ENCODE measurements at places on chromosomes 16 and 17.

DNA sequence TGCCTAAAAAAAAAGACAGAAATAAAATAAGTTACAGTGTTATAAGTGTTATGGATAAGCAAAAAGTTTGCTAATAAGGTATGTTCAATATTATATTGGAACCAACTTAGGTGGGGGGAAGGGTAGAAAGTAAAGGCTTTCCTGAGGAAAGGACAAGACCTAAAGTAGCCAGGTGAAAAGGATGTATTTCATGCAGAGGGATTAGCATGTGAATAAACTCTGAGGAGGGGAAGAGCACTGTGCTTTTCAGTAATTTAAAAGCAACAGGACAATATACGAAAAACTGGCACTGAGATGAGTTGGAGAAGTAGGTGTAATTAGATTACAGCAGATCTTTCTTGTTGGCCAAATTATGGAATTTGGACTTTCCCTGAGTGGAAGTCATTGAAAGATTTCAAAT, 7.6 kb downstream of the TOP2A start:
- DNase-seq = no peak

GRCh38 chr16:14004031-14004728, 66.9 kb upstream of the MRTFB start:
- no peak for DNase-seq

DNA sequence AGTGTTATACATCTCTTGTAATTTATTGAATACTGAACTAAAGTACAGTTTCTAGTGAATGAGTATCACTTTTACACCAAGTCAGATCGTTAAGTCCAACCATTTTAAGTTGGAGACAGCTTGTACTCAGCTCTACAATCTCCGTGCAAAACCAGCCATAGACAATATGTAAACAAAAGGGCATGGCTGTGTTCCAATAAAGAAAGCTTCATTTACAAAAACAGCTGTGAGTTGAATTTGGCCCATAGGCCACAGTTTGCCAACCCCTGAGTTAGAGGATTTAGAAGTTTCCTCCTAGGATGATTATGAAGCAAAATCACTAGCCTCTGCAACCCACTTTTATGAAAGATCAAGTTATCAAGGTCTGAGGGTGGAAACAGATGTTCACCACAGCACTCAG, 105.7 kb upstream of the RCVRN start:
- no peak for DNase-seq

- no peak for DNase-seq
These were observed 9.5 kb upstream of the B4GALNT2 start for GRCh38 chr17:49123061-49123460.

- DNase-seq = no peak
These were observed 38.7 kb downstream of the ABCC6 start for GRCh38 chr16:16184594-16184993.

DNA sequence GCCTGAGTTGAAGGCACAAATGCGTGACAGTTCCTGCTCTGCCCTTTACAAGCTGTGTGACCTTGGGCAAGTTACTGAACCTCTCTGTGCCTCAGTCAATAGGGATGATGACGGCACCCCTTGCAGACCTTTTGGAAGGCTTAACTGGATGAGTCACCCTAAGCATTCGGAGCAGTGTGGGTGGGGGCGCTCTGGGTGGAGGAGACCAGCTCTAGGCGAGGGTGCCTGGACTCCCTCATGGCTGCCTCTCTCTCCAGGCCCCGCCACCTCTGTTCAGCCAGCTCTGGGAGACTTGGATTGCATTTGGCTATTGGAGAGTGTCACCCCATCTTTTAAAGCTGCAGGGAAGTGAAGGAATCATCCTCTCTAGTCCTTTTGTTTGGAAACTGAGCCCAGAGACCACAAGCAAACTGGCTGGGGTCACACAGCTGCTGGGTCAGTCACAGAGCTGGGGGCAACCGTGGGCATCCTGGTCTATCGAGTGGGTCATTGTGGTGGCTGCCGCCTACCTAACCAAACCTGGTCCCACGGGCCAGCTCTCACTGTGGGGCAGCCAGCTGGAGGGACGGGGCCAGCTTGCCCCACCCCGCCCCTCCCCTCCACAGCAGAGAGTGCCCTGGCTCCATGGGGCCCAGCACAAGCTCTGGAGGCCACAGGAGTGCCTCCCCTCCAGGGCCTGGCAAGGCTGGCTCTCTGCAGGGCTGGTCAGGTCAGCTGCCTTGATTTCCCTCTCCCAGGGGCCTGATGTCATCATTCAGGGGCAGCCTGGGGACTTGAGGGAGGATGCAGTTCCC, 20.2 kb upstream of the GSE1 start:
- no peak for DNase-seq

- peak; percentile 31 for DNase-seq
These were observed 292.0 kb upstream of the TNRC6C start for GRCh38 chr17:77666462-77666861.

GRCh38 chr16:3460121-3460520, 16.6 kb downstream of the NAA60 start:
- DNase-seq = no peak

DNA sequence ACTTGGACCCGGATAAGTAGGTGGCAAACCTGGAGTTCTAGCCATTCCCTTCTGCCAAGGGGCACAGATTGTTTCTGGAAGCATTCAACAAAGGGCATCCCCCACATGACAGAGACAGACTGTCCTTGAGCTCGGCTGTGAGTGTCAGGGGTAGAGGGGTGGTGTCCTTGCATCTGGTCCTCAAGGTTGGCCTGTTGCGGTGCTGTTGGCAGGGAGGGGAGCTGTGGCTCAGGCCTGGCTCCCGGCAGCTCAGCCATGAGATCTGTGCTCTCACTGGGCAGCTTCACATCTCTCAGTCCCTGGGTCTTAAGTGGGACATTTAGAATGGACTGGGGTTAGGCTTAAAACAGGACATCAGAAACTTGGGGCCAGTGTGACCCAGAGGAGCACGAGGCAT, 20.4 kb downstream of the CCDC182 start:
- DNase-seq = no peak

DNA sequence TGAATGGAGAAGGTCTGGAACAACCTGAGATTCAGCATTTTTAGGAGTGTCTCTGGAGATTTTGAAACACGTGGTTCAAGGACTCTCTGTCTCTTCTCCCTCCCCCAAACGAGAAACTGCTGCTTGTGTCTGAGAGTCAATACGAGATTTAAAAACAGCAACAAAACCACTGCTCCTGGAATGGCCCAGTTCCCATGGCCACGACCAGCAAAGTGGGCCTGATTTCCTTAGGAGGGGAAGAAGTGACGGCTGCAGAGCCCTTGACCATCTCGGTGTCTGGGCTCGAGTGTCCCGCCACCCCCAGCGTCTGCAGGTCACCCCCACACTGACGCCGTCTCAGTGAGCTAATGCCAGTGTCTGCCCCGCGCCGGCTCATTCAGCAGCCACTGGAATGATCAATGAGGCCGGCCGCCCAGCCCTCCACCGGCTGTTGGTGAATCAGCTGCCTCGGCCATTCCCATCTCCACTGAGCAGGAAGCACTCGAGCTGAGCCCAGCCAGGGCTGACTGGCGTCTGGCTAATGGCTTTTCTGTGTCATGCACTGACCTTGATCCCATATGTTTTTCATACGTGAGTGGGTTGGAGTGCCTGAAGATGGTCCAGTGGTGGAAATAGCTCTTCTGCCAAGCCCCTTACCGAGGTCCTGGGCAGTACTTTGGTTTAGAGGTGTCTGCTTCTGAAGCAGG, 151.8 kb downstream of the PITPNC1 start:
- DNase-seq = no peak

GRCh38 chr16:81514041-81514559, 69.5 kb downstream of the CMIP start:
- DNase-seq = no peak

GRCh38 chr17:59349178-59349577, 17.7 kb downstream of the YPEL2 start:
- no peak for DNase-seq
